ENCODE measurements at places on chromosomes 5 and 9. TPM values are rescaled to one million over a fixed set of nuclear protein-coding genes. Genes with fewer than 3 reads are reported as not detected.

JAK2 gene
- 4.5 TPM for polyA plus RNA-seq

MRPS30 gene
- 36.8 TPM for polyA plus RNA-seq

TAF11L5 gene
- not detected for polyA plus RNA-seq

ABO gene
- polyA plus RNA-seq: 1.0 TPM

SLC45A2 gene
- polyA plus RNA-seq: 0.70 TPM

MYOT gene
- polyA plus RNA-seq: 13.1 TPM

CCDC171 gene
- polyA plus RNA-seq: 0.61 TPM

PCSK5 gene
- polyA plus RNA-seq: 2.6 TPM

GRIA1 gene
- 0.20 TPM for polyA plus RNA-seq

SAPCD2 gene
- polyA plus RNA-seq: 0.18 TPM

MARVELD2 gene
- polyA plus RNA-seq: 0.23 TPM

SLC6A7 gene
- not detected for polyA plus RNA-seq

LCN9 gene
- polyA plus RNA-seq: not detected

SEMA6A gene
- 3.1 TPM for polyA plus RNA-seq

LECT2 gene
- not detected for polyA plus RNA-seq

TRIM41 gene
- polyA plus RNA-seq: 17.0 TPM

STK10 gene
- 6.1 TPM for polyA plus RNA-seq

FCN1 gene
- 1.7 TPM for polyA plus RNA-seq

FAM13B gene
- 11.2 TPM for polyA plus RNA-seq

COL23A1 gene
- polyA plus RNA-seq: 2.5 TPM

COL27A1 gene
- polyA plus RNA-seq: 10.3 TPM

LIX1 gene
- polyA plus RNA-seq: 0.18 TPM

HAND1 gene
- 3.6 TPM for polyA plus RNA-seq

CTNND2 gene
- 4.1 TPM for polyA plus RNA-seq

IFT74 gene
- 9.3 TPM for polyA plus RNA-seq

DUSP1 gene
- 78.7 TPM for polyA plus RNA-seq

C5orf52 gene
- polyA plus RNA-seq: not detected

SLC36A2 gene
- 0.14 TPM for polyA plus RNA-seq

SAXO1 gene
- polyA plus RNA-seq: not detected

HARS2 gene
- 17.0 TPM for polyA plus RNA-seq

IFNA21 gene
- polyA plus RNA-seq: not detected

DNAH5 gene
- 0.02 TPM for polyA plus RNA-seq

IFNK gene
- polyA plus RNA-seq: not detected

MEIKIN gene
- polyA plus RNA-seq: 0.20 TPM

DMRT3 gene
- not detected for polyA plus RNA-seq

GPR151 gene
- polyA plus RNA-seq: not detected

HMCN2 gene
- polyA plus RNA-seq: 6.1 TPM

LCN1 gene
- not detected for polyA plus RNA-seq

SVEP1 gene
- 3.0 TPM for polyA plus RNA-seq

FOXD4 gene
- polyA plus RNA-seq: 0.14 TPM

ATOSB gene
- polyA plus RNA-seq: 14.0 TPM

CSNK1G3 gene
- 5.8 TPM for polyA plus RNA-seq

LCN15 gene
- polyA plus RNA-seq: 2.1 TPM

AFAP1L1 gene
- polyA plus RNA-seq: 26.2 TPM

ANKRD55 gene
- 0.09 TPM for polyA plus RNA-seq

STK32A gene
- 0.81 TPM for polyA plus RNA-seq

CTSV gene
- 0.20 TPM for polyA plus RNA-seq

PNPLA7 gene
- polyA plus RNA-seq: 5.5 TPM

HBEGF gene
- polyA plus RNA-seq: 31.0 TPM

ARHGAP26 gene
- 13.2 TPM for polyA plus RNA-seq

OR1N2 gene
- polyA plus RNA-seq: not detected

Data from right cardiac atrium (tissue), 5 donors.